Stimulated activated CD8-positive, alpha-beta memory T cell treated with anti-CD3 and anti-CD28 coated beads, Interleukin-2, amount 100 ng/mL, for 1 hour (primary cell): ENCODE measurements at places on chromosomes 12 and 14.

- no peak for DNase-seq
These were observed 53.1 kb upstream of the GNG2 start for GRCh38 chr14:51807356-51807755.

DNA sequence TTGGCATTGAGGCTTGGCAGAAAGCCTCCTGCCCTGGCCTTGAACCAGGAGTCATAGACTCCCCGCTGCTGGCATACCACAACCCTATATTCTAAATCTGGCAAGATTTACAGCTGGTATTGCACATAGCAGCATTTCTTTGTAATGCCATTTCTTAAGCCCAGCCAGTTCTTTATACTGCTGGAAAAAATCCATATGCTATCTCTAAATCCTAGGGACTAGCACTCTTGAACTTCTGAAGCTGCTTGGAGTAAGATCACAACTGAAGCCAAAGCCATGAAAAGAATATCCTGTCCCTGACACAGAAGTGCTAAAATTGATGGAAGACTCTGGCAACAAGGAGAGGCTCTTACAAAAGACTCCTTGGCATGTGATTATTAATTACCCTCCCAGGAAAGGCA is 89.3 kb downstream of the KCNC2 start:
- no peak for DNase-seq

DNA sequence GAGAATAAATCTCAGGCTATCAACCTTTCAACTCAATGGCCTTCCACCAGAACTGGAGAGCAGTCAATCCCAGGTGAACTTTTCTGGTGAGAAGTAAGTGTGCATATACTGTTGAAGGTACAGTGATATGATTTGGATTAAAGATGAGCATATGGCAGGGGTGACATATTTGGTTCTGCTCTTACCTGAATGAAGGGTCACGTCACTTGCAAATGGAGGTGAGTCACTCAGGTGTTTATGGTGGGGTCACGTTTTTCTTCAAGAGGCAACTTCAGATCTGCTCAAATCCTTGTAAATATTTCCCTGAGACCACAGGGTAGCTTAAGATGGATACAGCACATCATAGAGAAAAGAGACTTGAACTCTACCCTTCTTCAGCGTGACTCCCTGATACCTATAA is 143.2 kb downstream of the BRMS1L start:
- no peak for DNase-seq

DNA sequence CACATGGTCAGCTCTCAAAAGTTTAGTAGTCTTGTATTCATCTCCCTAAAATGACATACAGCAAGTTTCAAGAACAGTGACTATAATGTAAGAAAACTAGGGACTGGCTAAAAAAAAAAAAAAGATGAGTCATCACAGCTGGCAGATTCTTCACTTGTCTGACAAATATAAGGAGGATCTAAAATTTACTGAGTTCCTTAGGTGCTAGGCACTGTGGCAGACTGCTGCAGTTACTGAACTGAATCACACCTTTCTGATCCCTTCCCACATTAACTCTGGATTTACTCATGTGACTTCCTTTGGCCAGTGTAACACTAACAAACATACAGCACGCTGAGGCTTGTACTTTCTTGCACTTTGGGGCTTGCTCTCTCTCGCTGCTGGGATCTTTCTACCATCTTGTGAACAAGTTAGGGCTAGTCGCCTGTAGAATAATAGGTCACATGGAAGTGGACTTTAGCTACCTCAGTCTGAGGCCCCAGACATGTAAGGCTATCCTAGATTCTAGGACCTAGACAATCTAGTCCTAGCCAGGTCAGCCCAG is 32.1 kb downstream of the BAZ1A start:
- DNase-seq, result no peak

DNA sequence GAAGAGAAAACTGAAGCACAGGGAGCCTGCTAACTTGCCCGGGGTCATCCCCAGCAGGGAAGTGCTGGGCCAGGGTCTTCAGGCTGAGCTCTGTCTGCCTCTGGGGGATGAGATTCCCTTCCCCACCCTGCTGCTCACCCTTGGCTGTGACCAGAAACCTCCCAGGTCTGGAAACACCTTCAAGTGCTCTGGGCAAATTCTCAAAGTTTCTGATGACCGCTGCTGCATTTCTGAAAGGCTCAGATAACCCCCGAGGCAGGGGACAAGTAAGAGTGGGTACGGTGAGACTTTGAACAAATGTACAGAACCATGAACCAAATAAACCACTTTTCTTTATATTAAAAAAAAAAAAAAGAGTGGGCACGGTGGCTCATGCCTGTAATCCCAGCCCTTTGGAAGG is 41.3 kb downstream of the LTBP2 start:
- no peak for DNase-seq

DNA sequence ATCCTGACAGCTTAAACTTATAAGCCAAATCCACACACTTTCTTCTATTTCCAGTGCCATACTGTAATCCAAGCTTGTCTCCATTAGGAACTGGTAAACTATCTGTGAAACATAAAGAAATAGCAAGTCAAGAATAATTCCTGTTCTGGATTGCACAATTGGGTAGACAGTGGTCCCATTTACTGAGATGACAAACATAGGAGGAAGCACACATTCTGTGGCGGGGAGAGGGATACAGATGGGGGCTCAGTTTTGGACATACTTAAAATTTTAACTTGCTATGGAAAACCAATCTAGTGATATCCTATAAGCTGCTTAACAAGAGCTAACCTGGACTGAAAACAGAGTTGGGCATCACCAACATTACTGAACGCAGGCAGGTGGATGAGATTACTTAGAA is 16.3 kb downstream of the MAP4K5 start:
- DNase-seq, result no peak

- DNase-seq, result no peak
These were observed 75.8 kb downstream of the C12orf50 start for GRCh38 chr12:87953256-87953860.

DNA sequence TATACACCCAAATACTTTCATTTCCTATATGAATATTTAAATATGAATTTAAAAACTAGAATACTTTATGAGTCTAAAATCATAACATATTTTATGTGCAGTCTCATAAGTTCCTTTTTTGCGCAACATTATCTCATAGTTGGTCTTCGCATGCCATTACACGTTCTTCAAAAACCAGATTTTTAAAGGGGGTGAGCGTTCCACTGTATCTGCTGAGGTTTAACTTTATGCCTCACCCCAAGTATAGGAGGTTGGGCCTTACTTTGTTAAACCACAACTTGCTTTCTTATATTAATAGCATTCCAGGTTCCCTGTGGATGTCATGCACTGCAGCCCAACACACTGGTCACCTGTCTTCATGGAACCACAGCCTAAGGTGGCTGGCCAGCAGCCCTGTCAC is 118.6 kb downstream of the APAF1 start:
- DNase-seq, result no peak

GRCh38 chr14:85041618-85042017 is 488.3 kb upstream of the FLRT2 start:
- DNase-seq, result no peak

DNA sequence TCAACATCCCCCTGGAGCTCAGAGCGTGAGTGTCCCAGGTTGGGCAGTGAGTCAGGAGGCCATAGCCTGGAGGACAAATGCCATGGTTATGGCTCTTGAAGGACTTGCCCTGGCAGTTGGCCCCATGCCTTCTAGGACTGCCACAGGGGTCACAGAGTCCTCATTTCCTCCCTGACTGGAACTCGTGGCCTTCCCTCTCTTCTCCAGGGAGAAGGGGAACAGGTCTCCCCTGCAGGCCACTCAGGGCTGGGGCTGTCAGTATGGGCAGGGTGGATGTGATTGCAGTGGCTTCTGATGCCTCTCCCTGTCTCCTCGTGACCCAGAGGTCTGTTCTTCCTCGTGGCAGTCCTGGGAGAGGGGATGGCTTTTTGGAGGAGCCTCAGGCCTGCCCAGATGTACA is 70.7 kb downstream of the ADCK1 start:
- DNase-seq, result no peak

GRCh38 chr12:132129007-132129406 is 15.1 kb downstream of the DDX51 start:
- no peak for DNase-seq

- DNase-seq, result no peak
These were observed 97.8 kb downstream of the SLC6A15 start for GRCh38 chr12:84814664-84815245.

DNA sequence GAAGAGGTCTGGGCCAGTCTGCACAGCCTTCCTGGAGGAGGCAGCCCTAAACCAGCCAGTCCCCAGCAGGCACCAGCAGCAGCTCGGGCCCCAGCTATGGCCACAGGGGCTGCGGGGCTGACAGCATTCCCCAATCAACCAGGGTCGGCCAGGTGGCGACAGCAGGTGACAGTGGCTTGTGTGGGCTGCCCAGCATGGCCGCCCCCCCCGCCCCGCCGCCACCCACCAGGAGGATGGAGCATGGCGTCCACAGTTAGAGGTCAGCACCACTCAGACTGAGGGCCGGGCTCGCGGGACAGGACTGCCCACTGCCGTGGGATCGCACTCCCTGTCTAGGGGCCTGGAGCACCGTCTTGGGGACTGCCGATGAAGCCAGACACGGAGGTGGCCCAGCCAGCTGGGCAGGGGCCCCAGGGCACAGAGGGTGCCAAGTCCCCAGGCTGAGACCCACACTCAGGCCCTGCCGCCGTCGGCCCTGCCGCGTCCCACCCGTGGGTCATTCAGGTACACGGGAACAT is 15.0 kb downstream of the AKT1 start:
- no peak for DNase-seq

- no peak for DNase-seq
These were observed 181.2 kb downstream of the EMP1 start for GRCh38 chr12:13377698-13378097.

GRCh38 chr12:122133192-122133950 is 40.6 kb downstream of the IL31 start:
- no peak for DNase-seq

DNA sequence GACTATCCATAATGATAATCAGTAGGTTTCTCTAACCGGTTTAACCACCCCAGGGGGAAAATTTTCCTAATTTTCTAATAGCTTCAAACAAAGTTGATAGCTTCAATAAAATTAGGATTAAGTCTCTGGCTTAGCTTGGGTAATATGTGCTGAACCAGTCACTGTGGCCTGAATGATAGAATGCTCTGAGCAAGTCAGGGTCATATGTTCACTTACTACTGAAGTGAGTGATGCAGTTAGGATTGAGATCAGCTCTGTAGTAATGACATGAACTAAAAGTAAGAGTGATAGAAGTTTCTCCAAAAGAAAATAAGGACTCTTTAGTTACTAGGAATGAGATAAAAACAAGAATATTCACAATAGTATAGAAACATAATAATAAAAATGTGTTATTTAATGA is 32.6 kb downstream of the ETNK1 start:
- DNase-seq, result no peak

DNA sequence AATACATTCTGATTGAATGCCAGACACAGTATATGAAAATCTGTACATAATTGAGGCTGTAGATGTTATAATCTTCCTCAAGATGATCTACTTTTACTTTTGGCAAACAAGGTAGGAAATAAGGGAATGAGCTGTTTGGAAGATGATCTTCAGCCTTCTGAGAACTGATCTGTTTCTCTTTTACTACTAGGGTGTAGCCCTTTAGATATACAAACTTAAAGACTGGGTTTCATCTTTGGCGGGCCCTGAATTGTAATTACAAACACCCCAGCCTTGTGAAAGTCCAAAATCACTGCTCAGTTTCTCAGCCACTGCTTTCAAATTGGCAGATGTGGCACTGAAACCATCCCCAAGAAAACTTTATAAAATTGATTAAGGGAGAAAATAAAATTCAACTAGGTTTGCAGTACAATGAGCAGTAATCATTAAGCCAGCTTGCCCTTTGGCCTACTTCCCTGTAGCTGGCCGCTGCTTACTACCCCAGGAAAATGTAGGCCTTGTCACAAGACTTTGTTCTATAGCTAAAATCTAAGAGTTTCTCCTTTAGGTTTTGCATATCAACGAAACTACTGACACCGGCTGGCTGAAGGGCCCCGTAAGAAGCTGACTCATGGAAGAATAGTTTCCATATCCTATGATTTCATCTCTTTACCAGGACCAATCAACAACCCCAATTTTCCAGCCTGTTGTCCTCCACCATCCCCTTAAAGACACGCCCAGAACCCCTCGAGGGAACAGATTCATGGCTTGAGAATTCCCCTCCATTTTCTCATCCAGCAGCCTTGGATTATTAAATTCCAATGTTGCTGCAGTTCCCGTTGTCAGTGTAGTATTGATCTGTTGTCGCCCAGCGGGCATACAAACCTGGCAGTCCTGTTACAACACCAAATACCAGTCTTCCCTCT is 210.8 kb downstream of the PCNX1 start:
- DNase-seq, result no peak

GRCh38 chr12:119151445-119152026 is 27.2 kb upstream of the HSPB8 start:
- DNase-seq, result no peak

DNA sequence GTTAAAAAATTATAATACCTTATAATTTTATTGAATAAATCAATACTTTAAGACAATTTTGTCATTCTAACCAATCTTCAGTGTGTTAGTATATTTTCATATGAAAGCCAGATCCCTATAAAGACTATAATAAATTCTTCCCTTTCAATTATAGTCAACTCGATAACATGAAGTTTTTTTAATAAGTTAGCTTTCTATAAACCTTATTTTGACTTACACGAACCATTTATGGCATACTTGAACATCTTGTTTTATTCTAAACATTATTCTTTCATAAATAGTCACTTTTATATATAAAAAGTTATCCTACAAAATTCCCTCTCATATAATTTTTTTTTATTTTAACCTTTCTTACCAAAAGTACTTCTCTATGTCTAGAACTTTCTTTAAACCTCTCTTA is 1002.3 kb downstream of the TMEM121 start:
- DNase-seq, result no peak

GRCh38 chr12:126067626-126068329 is 1002.5 kb downstream of the AACS start:
- DNase-seq, result no peak

- no peak for DNase-seq
These were observed 44.5 kb downstream of the GTF2A1 start for GRCh38 chr14:81176241-81176640.

GRCh38 chr12:113120670-113121370 is 14.7 kb downstream of the RASAL1 start:
- no peak for DNase-seq

- DNase-seq, result no peak
These were observed 241.6 kb downstream of the NUBPL start for GRCh38 chr14:31802838-31803237.

GRCh38 chr12:93514853-93515252 is 47.5 kb downstream of the MRPL42 start:
- DNase-seq, result no peak

DNA sequence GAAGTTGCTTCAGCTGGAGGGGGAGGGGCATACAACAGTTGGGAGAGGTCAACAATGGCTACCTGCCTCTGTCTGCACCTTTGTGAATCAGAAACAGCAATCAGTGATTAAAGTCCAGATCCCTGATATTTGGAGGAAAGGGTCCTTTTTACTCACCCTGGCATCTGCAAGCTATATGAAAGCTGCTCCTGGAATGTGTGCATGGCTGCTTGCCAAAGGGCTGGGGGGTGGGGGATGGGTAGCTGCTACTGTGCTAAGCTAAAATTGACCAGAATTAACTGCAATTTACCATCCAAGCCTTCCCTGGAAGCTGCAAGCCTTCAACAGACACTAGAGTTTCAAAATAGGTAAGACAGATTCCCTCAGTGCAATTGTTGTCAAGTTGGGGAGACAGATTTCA is 13.5 kb upstream of the GTF2A1 start:
- no peak for DNase-seq

GRCh38 chr12:121366063-121366459 is 13.8 kb upstream of the ANAPC5 start:
- DNase-seq, result no peak

- no peak for DNase-seq
These were observed 39.9 kb downstream of the DNAI7 start for GRCh38 chr12:25155022-25155576.

- no peak for DNase-seq
These were observed 587.4 kb downstream of the AACS start for GRCh38 chr12:125652681-125653080.
